ENCODE measurements at places on chromosomes 3 and 15. TPM values are rescaled to one million over a fixed set of nuclear protein-coding genes. Genes with fewer than 3 reads are reported as not detected.

DNA sequence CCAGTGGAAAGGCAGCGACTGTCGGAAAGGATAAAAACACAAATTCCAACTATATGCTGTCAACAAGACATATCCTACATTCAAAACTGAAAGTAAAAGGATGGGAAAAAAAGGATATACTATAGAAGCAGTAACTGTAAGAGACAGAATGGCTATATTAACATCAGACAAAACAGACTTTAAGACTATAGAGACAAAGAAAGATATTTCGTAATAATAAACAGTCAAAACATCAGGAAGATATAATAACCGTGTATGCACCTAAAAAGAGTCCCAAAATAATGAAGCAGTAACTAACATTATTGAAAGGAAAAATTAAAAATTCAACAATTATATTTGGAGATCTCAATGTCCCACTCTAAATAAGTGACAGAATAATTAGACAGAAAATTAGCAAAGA lies 48.2 kb downstream of the ZNF148 start:
- no peak for DNase-seq
- no peak overlapping the region for H3K4me3 ChIP-seq
- peaks cover 3% of the 10 kb centered on the region for H3K36me3 ChIP-seq
- peaks cover 10% of the 10 kb centered on the region for H3K4me1 ChIP-seq

SLC6A20 gene
- total RNA-seq = 0.49 TPM

GRCh38 chr15:63887630-63888029 lies 53.9 kb upstream of the HERC1 start:
- peak overlapping the region; percentile 36 for H3K27ac ChIP-seq
- H3K4me3 ChIP-seq = no peak overlapping the region
- DNase-seq = no peak
- no peaks in the 10 kb centered on the region for H3K36me3 ChIP-seq
- H3K4me1 ChIP-seq = peaks cover 30% of the 10 kb centered on the region
- H3K27me3 ChIP-seq = no peaks in the 10 kb centered on the region

GRCh38 chr3:196662711-196663571 lies 23.4 kb downstream of the NRROS start:
- H3K4me3 ChIP-seq = no peak overlapping the region
- H3K27ac ChIP-seq = no peak overlapping the region
- H3K36me3 ChIP-seq = no peaks in the 10 kb centered on the region
- no peak for DNase-seq

ACKR4 gene
- total RNA-seq = not detected

DNA sequence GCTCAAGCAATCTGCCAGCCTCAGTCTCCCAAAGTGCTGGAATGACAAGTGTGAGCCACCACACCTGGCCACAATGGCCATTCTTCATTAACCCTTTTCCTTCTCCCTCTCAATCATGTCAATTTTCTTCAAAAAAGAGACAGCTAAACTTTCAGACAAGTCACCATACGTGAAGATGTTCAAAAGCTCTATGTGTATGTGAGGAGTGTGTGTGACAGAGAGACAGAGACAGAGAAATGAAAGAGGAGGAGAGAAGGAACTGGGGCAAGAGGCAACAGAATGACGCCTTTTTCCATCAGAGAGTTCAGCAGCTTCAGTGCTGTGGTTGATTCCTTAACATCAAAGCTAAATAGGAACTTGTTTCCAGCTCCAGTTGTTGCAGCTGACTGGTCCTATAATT lies 27.4 kb downstream of the OSBPL10 start:
- H3K27me3 ChIP-seq = no peaks in the 10 kb centered on the region
- DNase-seq = no peak
- no peak overlapping the region for H3K4me3 ChIP-seq
- H3K4me1 ChIP-seq = no peaks in the 10 kb centered on the region
- H3K36me3 ChIP-seq = no peaks in the 10 kb centered on the region

DNA sequence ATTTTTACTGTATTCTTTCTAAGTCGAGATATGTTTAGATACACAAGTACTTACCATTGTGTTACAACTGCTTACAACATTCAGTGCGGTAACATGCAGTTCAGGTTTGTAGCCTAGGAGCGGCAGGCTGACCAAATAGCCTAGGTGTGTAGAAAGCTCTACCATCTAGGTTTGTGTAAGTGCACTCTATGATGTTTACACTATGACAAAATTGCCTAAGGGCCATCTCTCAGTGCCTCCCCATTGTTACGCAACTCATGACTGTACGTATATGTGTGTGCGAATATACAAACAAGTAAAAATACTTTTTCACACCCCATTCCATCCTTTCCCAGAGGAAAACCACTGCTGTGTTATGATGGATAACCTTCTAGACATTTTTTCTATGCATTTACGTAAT lies 44.3 kb downstream of the PXYLP1 start:
- peaks cover 3% of the 10 kb centered on the region for H3K4me1 ChIP-seq
- no peaks in the 10 kb centered on the region for H3K27me3 ChIP-seq

DNA sequence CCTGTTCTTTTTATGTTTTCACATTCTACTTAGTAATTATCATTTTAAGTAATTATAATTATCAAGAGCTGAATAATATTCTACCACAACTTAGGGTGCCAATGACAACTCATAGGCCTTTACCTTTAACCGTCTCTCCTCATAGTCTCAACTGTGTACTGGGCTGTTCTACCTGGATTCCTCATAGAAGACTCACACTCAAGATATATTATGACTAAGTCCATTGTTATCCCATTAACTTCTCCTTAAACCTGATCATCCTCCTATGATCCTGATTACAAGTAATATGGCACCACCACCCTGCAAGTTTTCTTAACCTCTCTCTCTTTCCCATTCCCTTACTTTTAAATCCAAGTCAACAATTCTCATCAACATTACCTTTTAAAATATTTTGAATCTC lies 285.9 kb upstream of the VEPH1 start:
- no peaks in the 10 kb centered on the region for H3K27me3 ChIP-seq
- no peak overlapping the region for H3K27ac ChIP-seq
- peaks cover 5% of the 10 kb centered on the region for H3K4me1 ChIP-seq
- no peaks in the 10 kb centered on the region for H3K36me3 ChIP-seq
- no peak for DNase-seq

LRRIQ4 gene
- not detected for total RNA-seq

CRYGS gene
- not detected for total RNA-seq

DNA sequence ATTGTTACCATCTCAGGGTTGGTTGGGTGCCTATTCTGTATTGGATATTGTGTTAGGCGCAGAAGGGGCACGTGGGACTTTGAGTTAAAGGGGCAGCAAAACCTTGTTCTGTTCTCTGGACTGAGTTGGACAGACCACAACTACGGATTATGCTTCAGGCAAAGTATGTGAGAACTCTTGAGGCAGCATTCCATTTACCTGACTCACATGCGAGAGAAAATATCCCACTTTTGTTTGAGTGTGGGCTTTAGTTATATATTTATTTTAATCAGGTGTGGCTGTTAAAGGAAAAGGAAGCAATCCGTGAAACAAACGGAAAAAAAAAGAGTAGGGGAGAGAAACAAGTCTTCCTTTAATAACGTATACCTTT lies 627 bp upstream of the PLS1 start:
- H3K4me1 ChIP-seq = no peaks in the 10 kb centered on the region
- DNase-seq = no peak
- peak overlapping the region; percentile 67 for H3K27ac ChIP-seq
- H3K27me3 ChIP-seq = no peaks in the 10 kb centered on the region

GRCh38 chr15:63946524-63947065 lies 99.7 kb downstream of the DAPK2 start:
- H3K36me3 ChIP-seq = no peaks in the 10 kb centered on the region
- H3K4me1 ChIP-seq = peaks cover 8% of the 10 kb centered on the region
- no peaks in the 10 kb centered on the region for H3K27me3 ChIP-seq
- no peak for DNase-seq

Measured in gastrocnemius medialis (tissue), 4 donors.